SW480 (cell line): ENCODE measurements at places on chromosomes 3 and 15.

DNA sequence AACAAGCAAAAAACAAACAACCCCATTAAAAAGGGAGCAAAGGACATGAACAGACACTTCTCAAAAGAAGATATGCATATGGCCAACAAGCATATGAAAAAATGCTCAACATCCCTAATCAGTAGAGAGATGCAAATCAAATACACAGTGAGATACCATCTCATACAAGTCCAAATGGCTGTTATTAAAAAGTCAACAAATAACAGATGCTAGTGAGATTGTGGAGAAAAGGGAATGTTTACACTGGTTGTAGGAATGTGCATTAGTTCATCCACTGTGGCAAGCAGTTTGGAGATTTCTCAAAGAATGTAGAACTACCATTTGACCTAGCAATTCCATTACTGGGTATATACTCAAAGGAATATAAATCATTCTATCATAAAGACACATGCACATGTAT, 44.5 kb downstream of the RIOX2 start:
- DNase-seq: no peak

DNA sequence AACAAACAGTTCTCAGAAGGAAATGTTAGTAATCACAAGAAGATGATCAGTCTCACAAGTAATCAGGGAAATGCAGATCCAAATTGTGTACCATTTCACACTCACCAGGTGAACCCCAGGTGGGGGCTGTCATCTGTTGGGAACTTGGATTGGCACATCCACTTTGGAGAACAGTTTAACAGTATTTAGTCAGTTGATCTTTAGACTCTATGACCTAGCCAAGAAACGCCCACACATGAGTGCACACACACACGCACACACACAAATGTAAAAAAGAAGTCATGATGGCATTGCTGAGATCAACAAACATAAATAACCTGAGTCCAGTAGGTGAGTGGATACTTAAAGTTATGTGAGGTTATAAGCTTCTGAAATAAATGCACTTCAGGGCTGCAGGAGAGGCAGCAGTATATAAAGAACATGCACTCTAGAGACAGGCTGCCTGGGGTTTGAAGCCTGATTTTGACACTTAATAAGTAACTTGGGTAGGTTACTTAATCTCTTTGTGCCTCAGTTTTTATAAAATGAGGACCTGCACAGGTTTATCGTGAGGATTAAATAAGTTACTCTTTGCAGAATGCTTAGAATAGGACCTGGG, 17.7 kb downstream of the ACVR2B start:
- DNase-seq: no peak

- DNase-seq: no peak
These were observed 49.7 kb downstream of the GATM start for GRCh38 chr15:45328663-45329062.

- no peak for DNase-seq
These were observed 9.9 kb upstream of the GRM2 start for GRCh38 chr3:51696954-51697353.

DNA sequence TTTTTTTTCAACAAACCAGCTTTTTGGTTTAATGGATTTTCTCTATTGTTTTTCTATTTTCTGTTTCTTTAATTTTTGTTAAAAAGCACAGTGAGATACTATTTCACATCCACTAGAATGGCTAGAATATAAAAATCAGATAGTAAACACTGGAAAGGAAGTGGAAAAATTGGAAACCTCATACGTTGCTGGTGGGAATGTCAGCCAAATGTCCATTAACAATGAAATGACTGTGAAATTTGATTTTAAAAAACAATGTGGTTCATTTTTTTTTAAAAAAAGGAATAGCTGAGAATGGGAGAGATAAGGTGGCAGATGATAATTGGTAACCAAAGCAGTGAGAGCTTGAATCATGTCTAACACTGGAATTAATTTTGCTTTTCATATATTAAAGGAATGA, 19.9 kb downstream of the NR2C2 start:
- DNase-seq: no peak

DNA sequence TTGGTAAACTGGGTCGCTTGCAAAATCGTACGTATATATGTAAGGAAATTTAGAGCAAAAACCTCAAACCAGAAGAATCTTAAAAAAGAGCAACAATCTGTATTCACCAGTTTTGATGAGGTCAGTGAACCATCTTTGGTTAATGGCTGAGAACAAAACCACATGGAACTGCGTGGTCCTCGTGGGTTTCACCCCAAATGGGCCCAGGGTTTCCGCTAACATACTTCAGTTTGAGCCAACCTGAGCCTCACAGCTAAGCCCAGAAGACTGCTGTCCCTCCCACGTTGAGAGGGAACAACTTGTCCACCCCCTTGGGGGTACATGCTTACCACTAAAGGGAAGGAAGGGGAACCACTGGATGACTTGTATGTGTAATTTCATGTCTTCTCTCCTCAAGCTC, 204.6 kb downstream of the CACNA2D3 start:
- no peak for DNase-seq

DNA sequence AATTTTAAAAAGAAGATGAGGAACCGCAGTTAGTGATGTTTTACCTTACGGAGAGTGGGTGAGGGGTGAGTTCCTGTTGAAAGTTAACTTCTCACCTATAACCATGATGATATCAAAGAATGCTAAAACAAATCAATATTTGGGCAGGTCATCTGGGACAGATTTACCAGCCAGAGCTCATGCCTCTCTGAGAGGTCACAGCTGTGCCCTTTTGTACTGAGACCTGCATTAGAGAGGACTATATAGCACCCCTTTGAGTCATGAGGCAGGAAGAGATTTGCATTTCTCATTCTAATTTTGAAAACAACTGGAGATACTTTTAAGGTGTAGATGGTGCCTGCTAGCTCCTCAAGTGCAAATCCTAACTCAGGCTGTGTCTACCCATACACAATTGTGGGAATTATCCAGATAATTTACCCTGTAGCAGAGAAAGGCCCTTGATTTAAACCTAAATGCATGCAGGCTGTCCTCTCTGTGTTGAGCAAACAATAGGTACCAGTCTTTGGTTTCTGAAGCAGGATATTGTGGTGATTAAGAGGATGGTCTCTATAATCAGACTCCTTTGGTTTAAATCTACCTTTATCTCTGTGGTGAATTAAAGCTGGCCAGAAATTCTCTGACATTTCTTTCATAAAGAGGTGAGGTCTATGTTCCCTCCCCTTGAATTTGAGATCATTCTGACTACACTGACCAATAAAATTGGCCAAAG, 5.8 kb upstream of the TM4SF4 start:
- DNase-seq: no peak

DNA sequence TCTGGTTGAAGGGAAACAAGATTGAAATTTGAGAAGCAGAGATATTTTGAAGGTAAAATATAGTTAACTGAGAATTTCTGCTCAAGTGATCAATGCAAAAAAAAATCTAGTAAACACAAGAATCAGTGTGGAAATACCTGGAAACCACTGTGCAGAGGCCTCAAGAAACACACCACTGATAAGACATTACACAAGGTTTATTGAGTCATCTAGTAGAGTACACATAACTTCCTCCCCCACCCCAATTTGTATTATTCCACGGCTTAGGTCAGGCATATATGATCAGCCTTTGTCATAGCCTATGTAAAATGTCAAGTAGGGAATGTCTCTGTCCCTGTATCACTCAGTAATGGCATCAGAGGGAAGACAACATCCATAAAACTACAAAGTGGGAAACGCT, 447.8 kb upstream of the BCHE start:
- no peak for DNase-seq

DNA sequence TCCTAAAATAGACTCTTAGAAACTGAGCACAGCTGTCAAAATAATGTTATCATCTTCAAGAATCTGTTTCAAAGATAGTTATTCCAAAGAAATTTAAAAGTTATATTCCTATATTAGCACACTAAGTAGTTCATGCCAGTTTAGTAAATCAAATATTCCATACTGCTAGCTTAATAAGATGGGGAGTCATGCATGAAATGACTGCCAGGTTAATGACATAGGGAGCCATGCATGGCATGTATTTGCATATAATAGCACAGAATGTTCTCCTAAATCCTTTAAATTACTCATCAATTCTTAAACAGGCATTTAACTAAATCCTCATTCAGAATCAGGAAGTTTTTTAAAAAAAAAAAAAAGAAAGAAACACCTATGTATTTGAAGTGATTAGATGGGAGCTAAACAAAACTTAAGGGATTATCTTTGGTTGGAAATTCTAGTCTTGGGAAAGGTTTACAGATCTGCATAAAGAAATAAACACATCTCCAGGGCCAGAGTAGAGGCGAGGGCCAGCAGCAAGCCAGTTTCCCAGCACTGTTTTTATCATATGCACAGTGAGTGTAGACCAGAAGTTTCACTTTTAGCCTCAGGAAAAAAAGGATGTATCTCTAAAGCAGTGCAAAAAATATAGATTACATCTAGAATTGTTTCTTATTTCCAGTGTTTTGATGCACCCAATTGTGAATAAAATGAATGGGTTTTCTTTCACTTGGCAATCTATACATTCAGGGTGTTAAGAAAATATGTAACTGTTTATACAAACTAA, 366.4 kb upstream of the AGTR1 start:
- no peak for DNase-seq

- peak; percentile 77 for DNase-seq
These were observed 607.9 kb upstream of the KCNMB2 start for GRCh38 chr3:177928172-177928873.

- DNase-seq: peak; percentile 67
These were observed 7.2 kb downstream of the UROC1 start for GRCh38 chr3:126510308-126510910.

- peak; percentile 22 for DNase-seq
These were observed 105.0 kb upstream of the ICE2 start for GRCh38 chr15:60583946-60584345.

DNA sequence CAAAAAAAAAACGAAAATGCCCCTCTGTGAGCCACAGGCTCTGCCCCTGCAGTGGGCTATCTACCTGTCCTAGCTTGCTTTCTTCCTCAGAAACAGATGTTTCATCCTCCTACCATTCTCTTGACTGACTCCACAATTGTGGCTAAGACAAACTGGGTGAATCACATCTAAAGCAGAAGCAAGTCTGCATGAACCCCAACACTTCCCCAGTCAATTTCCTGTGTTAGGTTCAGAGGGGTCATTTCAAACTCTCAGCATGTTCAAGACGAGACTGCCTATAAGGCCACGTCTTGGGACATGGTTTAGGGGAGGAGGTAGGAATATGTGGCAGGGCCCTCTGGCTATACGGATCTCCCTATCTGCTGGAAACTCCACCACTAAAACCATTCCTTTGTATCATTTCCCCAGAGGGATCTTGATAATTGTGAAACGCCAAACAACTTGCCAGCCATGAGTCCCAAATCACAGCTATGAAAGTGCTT, 28.6 kb upstream of the ANKDD1A start:
- no peak for DNase-seq

- DNase-seq: peak; percentile 45
These were observed 3.3 kb upstream of the HES1 start for GRCh38 chr3:194132465-194133286.

GRCh38 chr15:49163678-49164077, 6.4 kb upstream of the GALK2 start:
- no peak for DNase-seq

DNA sequence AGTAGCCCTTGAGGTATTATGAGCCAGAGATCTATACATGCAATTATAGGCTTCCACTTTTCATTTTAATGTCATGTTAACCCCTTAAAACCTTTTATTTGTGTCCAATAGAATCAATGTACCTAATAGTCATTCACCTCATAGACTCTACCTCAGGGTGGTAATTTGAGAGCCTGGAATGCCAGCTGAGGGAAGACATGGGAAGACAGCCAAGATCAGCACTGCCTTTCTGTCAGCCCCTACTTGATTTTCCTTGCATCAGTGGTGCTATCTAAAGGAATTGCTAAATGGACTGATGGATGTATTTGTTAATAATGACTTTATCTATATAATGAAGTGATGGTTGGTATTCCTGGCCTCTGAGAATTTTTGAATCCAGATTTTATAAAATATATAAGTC, 113.3 kb upstream of the GBE1 start:
- DNase-seq: no peak

GRCh38 chr15:48628832-48629231, 16.7 kb downstream of the FBN1 start:
- DNase-seq: no peak

DNA sequence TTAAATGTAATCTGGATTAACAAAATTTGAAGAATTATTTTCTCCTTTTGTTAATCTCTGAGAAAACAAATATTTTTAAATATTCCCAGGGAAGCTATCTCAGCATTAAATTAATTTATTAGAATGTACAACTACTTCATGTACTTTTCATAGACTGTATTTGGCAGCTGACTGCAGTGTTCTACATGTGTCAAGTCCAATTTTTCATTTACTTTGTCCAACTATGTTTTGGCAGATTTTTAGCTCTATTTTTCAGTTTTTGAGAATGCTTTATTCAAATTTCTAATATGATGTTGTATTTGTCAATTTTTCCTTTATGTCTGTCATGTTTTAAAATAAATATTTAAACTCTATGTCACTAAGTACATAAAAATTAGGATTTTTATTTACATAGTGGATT, 925.1 kb downstream of the OTOL1 start:
- no peak for DNase-seq

- no peak for DNase-seq
These were observed 5.5 kb downstream of the RASGRP1 start for GRCh38 chr15:38559131-38559530.

- peak; percentile 28 for DNase-seq
These were observed 73.4 kb downstream of the CCK start for GRCh38 chr3:42192334-42193200.

GRCh38 chr15:37720267-37720666, 214.2 kb upstream of the TMCO5A start:
- DNase-seq: no peak

DNA sequence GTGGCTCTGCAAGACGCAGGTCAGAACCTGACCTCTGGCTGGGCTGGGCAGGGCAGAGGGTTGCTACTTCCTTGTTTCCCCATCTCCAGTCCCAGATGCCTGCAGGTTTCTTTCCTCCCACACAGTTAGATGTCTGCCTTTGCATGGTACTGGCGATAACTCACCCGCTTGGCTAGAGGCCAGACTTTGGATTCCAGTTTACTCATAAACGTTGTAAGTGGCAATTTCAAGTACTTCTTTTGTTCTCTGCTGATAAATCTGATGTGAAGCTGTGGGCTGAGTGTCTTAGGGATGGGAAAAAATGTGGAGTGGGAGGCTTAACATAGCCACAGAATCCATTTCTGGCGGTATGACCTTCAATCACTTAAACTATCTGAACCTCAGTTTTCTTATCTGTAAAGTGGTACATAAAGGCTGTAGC, 194.2 kb downstream of the EBLN2 start:
- peak; percentile 34 for DNase-seq

DNA sequence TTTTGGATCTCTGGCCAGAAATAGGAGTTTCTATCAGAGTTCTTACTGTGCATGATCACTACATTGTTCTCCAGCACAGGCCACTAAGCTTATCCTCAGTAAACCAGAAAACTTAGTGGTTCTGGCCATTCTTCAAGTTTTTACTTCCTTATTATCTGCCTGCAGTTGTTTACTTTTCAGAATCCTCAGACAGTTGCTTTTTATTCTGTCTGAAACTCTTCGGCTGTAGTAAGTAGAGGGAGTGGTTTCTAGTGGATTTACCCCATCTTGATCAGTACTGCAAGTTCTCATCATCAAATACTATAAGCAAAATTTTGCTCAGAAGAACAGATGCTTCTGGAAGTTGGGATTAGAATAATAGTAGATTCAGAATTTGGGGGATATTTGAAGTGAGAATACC, 193.0 kb upstream of the RARB start:
- DNase-seq: no peak

- DNase-seq: no peak
These were observed 751.0 kb downstream of the ROBO1 start for GRCh38 chr3:79016587-79017376.

GRCh38 chr3:107525644-107526305, 3.0 kb downstream of the BBX start:
- DNase-seq: peak; percentile 8

- DNase-seq: no peak
These were observed 21.3 kb upstream of the SEC62 start for GRCh38 chr3:169945313-169945712.
